Right cardiac atrium (tissue), 5 donors: ENCODE measurements at places on chromosomes 7 and 10. TPM values are rescaled to one million over a fixed set of nuclear protein-coding genes. Genes with fewer than 3 reads are reported as not detected.

The SCIN gene
- 0.35 TPM for total RNA-seq

The FEZF1 gene
- total RNA-seq, result not detected

The PDLIM1 gene
- 159 TPM for total RNA-seq

The CYP2C8 gene
- total RNA-seq, result not detected

The SFRP5 gene
- total RNA-seq, result 110 TPM

GRCh38 chr10:3761021-3761686 lies 23.9 kb downstream of the KLF6 start:
- DNase-seq, result no peak

DNA sequence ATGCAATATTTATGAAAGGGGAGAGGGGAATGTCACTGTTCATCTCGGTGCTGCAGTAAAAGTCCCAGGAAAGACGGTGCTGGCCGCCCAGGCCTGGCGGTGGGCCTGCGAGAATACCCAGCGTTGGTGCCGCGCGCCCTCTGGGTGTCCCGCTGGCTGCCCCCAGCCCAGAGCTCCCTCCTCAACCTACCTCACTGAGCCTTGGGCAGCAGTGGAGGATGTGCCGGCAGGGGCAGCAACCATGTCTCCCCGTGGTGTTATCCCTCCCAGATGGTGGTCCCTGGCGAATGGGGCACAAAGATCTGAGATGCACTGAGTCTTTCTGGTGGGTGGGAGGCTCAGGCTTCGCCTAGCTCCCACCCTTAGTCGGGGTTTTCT lies 9.5 kb upstream of the TLX1 start:
- no peak for DNase-seq

DNA sequence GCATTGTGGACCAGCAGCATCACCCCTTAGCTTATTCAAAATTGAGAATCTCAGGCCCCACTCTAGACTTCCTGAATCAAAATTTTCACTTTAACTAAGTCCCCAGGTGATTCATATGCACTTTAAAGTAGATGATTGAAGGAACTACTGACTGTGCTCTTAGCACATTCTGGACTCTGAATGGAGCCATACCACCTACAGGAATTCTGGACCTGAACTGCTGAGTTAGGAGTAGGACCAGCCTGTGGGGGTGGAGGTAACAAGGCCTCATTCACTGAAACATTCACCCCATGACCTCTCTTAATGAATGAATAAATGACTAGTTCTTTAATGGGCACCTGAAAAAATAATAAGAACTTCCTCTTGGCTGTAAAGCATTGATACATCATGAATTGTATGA lies 7.3 kb downstream of the PDK4 start:
- DNase-seq, result no peak

DNA sequence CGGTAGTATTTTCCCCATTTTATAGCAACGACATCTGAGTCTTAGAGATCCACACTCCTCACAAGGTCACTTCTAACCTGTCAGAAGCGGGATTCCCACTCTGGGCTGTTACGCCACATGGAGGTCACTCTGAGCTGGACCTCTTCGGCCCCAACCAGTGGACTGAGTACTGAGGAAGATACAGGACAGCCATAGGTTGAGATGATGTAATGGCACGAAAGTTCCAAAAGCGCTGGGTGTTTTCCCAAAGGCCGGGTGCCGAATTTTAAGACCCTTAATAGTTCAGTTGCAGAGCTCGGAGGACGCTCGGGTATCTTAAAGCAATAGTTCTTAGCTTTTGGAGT lies 699 bp downstream of the GHITM start:
- peak; percentile 31 for DNase-seq

DNA sequence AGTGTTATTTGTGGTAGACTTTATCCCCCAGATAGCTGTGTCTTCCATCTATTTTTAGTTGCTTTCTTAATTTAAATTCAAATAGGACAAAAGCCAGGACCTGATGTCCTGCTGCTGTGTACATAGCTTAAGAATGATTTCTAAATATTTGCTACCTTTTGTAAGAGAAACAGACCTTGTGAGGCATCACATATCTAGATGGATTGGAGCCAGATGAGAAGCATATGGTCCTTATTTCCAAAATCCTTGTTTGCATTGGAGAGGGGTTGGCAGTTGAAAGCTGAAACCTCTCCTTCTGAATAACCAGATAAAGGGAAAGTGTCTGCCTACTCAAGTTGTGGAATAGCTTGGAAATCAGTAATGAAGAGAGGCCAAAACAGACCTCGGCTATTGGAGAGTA lies 50.7 kb upstream of the AMPH start:
- no peak for DNase-seq

DNA sequence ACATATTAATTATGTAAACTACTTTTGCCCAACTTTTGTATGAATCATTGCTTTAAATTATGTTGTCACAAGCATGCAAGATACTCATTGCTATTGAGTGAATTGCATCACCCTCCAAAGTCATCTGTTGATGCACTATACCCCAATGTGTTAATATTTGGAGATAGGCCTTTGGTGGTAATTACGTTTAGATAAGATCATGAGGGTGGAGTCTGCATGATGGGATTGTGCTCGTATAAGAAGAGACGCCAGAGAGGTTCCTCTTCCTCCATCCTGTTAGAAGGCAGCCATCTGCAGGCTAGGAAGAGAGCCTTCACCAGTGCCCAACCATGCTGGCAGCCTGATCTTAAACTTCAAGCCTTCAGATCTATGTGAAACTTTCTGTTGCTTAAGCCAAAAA lies 95.3 kb upstream of the MAGI2 start:
- DNase-seq, result no peak

- DNase-seq, result peak; percentile 1
These were observed 8.0 kb upstream of the CALHM1 start for GRCh38 chr10:103466734-103467133.

GRCh38 chr7:74101061-74101681 lies 17.6 kb downstream of the LIMK1 start:
- no peak for DNase-seq

- DNase-seq, result no peak
These were observed 57.9 kb upstream of the BAMBI start for GRCh38 chr10:28619455-28619854.

DNA sequence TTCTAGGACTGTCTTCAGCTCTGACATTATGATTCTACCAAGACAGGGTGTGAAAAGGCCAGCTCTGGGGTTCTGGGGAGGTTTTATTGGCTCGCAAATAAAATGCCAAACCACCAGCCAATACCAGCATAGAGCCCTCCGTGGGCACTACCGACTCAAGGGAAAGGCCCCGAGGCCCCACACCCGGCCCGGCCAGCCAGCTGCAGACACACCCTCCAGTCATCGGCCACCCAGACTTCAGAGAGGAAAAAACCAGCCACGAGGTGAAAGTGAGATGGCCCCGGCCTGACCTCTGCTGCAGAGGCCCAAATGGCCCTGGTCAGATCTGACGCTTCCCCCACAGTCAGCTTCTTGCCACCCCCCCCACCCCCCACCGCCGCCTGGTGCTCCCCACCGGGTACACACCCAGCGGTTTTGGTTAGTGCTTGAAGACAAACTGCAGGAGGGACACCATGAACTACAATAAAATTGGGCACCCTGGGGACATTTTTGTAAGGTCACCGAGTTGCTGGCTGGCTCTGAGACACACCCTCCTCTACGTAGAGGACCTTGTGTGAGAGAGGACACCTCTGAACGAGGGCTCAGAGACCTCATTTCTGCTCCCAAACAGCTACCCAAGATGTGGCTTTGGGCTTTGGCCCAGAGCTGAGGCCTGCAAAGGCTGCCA lies 79.9 kb downstream of the PRKAG2 start:
- DNase-seq, result no peak
